WTC11 (cell line): ENCODE measurements at places on chromosomes 12 and 14. TPM values are rescaled to one million over a fixed set of nuclear protein-coding genes. Genes with fewer than 3 reads are reported as not detected.
A peak's percentile ranks its signal among the peaks of the same experiment; 100 is the strongest.

HOXC4 gene
- total RNA-seq: 0.14 to 0.46 TPM (median 0.30 TPM) in 3 replicates

DNA sequence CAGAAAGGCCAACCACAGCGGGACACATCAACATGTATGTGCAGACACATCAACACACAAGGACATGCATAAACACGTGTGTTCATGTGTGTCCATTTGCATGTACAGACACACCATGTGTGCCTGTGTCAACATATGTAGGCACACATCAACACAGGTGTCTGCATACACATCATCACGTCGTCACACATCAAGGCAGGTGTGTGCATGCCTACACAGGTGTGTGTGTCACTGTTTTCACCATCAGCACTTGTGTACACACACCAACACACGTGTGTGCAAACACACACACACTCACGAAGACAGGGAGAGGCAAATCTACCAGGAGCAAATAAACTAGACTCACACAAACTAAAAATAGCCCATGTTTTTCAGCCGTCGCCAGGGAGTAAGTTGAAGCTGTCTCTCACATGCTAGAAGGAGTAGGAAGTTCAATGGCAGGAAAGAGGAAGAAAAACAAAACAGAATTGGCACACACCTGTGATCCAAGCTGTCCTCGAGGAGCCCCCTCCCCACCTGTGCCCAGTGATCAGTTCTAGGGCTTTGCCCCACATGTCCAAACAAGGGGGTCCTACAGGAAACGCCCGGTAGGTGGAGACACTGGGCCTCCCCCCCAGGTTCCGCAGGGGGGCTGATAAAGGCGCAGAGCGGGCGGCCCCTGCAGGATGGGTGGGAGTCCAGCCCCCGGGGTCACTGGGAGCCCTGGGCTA is 7.4 kb downstream of the SCARB1 start:
- DNase-seq: no peak

NEMF gene
- total RNA-seq: 50.1 to 51.2 TPM (median 50.1 TPM) in 3 replicates

ADAM20 gene
- total RNA-seq: 0.25 to 0.50 TPM (median 0.37 TPM) in 3 replicates

ARL1 gene
- total RNA-seq: 67.8 to 72.3 TPM (median 68.3 TPM) in 3 replicates

GRCh38 chr12:91267039-91267438 is 84.4 kb upstream of the DCN start:
- DNase-seq: no peak

CCDC38 gene
- 0.07 TPM in 1 of 3 replicates, not detected in the others for total RNA-seq

GRCh38 chr14:64727551-64728071 is 23.4 kb downstream of the PLEKHG3 start:
- DNase-seq: peak; percentile 7

ACSS3 gene
- total RNA-seq: 18.6 to 20.7 TPM (median 20.2 TPM) in 3 replicates

- DNase-seq: no peak
Observed at GRCh38 chr12:132056951-132057350, 87.2 kb downstream of the DDX51 start.

GRCh38 chr12:24649209-24649608 is 299.7 kb downstream of the BCAT1 start:
- DNase-seq: no peak

- DNase-seq: no peak
Observed at GRCh38 chr12:62657363-62657632, 190.7 kb downstream of the MON2 start.

- no peak for DNase-seq
Observed at GRCh38 chr12:103494734-103495468, 867 bp downstream of the C12orf42 start.

CATSPERB gene
- 0.11 TPM in 2 of 3 replicates, not detected in the other for total RNA-seq

RFX4 gene
- 0.14 to 0.26 TPM in 2 of 3 replicates, not detected in the other for total RNA-seq

BEST3 gene
- not detected in 3 replicates for total RNA-seq

GRCh38 chr12:80714055-80714454 is 2.7 kb upstream of the MYF5 start:
- DNase-seq: peak; percentile 55

DNA sequence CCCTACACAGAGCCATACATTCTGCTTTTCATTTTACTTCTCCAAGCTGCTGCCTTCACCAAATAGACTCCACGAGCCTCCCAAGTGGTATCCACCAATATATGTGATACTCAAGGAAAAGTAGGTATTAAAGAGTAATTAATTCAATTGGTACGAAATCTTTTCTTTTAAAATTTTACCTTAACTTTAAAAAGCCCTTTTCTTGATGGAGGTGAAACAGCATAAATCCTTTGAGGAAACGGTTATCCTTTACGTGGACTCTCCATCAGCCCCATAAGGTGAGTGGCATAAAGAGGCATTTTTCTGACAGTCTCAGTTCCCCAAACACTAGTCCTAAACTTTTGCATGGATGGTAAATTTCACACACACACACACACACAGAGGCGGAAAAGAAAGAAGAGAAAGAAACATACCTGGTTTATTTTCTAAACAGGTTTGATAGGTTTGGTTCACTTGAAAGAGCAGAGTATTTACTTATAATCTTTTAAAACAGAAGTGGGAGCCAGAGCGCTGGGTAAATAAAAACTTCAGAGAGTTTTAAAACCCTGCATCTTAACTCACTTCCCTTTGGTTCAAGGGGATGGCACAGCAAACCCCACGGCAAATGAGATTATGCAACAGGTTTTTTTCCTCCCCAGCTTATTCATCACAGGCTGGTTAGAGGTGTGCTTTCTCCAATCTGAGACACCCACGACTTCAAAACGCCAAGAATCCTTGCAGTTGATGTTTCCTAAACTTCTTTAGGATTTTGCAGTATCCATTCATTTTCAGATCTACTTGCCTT is 1.9 kb downstream of the DUSP16 start:
- DNase-seq: no peak

LRTM2 gene
- total RNA-seq: 0.30 to 0.66 TPM (median 0.34 TPM) in 3 replicates

DNA sequence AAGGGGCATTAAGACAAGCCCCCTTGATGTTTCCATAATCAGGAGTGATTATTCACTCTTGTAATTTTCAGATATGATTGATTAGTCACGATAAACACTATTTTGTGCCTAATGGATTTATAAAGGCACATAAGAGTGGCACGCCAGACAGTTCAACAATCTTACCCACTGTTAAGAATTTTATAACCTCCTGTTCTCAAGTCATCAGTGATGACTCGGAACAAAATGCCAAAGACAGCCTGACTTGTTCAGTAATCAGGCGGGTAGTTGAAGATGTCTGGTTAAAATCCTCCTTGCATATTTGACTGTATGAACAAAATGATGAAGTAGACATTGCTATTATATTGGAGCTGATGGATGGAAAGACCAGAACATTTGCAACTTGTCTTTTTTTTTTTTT is 212.1 kb upstream of the RMST start:
- no peak for DNase-seq

EIF2S3B gene
- 0.55 to 1.0 TPM (median 0.69 TPM) in 3 replicates for total RNA-seq

DNA sequence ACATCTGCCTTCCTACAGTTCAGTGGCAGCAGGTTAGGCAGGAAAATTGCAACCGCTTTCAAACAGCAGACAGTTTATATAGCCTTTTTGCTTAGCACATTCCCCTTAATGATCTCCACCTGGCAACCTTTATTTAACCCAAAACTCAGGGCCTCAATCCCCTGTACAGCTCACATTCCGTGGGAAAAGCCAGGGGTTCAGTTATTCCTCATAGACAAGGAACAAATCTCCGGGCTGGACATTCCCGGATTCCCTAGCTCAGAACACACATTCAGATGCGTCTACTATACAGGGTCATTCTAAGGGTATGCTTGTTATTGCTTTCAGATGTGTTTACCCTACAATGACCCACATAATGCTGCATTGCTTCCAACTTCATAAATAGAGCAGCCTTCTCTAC is 73.8 kb upstream of the DCN start:
- no peak for DNase-seq

DNA sequence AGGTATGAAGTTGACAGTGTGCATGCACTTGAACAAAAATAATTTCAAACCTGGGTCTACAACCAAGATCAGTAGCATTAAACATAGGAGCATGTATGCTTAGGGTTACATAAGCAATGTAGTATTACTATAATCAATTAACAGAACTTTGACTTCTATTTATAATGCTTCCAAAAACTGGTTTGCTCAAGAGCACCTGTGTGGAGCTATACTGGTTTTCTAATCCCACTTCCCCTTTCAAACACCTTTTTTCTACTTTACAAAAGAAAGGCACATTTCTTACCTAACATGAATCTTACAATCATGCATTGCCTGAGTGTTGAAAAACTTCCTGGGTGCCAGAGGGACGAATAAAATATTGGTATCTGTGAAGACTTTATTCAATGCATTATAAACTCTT is 72.7 kb downstream of the EFCAB11 start:
- DNase-seq: no peak

NFE2 gene
- total RNA-seq: 2.4 to 3.0 TPM (median 3.0 TPM) in 3 replicates

- no peak for DNase-seq
Observed at GRCh38 chr12:76690921-76691700, 72.8 kb upstream of the ZDHHC17 start.

GRCh38 chr12:69468237-69469026 is 1.8 kb upstream of the FRS2 start:
- no peak for DNase-seq

DNA sequence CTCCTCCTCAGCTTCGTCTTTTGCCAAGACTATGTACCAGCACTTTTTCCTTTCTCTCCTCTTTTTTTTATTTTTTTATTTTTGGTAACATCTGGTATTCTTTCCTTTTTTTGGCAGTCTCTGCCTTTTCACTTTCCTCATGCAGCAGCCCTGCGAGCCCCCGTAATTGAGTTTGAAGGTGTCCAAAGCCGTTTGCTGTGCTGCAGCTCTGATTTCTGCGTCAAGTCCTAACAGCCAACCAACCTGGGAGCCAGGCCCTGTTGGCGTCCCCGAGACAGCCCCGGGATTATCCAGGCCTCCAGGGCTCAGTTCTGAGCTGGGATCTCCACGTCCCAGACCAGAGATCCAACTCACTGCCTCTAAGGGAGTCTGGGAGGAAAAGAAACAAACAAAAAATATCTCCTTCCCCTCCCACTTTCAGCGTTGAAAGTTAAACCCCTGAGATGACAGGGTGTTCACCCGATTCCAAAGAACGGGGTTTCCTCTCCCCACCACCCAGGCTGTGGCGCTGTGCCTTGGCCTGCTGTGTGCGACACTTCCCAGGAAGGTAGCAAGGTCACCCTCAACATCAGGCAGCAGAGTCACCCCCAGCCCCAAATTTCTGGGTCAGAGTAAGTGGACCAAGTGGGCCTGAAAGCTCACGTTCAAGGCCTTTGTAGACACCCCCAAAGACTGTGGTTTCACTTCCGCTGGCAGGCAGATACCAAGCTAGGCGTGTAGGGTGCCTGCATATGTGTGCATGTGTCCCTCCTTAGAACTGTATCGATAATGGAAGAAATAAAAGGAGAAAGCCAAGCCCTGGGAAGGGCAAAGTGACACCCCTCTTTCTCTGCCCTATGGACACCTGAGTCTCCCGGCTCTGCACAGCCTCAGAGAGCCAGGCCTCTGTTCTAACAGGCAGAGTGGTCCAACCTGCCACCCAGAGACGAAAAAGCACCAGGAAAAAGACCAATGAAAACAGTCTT is 11.1 kb downstream of the BCL11B start:
- DNase-seq: no peak

KLRC2 gene
- not detected in 3 replicates for total RNA-seq

DNA sequence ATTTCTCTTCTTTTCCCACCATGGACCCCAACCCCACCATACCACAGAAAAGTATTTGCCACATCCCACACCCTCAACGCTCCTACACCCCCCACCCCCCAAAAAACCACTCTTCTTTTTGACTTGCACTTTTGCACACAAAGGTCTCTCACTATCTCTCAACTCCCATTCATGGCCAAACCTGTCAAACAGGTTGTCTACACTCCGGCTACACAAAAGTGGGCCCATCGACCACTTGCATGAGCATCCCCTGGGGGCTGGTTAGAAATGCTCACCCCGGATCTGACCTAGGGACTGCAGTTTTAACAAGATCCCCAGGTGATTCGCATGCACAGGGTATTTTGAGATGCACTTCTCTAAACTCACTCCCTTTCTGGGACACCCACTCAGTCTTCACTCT is 248.2 kb downstream of the DPF3 start:
- no peak for DNase-seq

KRT3 gene
- total RNA-seq: not detected in 3 replicates

DNA sequence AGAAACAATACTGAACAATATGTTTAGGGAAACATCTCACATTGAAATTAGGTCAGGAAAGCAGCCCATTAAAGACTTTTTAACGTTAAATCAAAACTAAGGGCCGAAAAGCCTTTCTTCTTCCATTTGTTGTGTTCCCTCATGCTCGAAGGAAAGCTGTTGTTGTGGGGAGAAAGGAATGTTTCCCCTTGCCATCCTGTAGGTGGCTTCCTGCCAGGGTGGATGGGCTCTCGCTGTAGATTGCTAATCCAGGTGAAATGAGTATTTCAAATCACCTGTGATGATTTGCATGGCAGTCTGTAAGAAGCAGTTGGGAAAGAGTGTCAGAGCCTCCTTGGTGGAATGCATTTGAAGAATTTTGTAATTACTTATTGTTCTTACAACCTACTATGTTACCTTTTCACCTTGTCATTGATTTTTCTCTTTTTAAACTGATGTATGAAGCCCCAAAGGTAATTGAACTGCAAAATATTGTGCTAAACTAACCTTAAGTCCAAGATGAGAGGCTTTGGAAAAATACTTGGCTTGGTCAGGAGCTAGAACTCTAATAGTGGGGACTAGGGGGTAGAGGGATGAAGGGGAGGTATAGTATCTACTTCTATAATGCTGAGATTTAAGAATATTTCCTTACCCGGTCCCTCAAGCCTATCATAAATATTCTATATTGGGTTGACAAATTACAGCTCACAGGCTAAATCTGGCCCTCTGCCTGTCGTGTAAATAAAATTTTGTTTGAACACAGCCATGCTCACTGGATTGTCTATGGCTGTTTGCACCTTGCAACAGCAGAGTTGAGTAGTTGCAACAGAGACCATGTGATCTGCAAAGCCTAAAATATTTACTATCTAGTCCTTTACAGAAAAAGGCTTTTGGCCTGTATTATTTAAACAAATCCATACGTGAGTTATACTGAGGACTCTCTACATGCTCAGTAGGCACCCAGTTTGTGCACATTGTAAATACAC is 7.7 kb upstream of the DCP1B start:
- DNase-seq: peak; percentile 27

DNA sequence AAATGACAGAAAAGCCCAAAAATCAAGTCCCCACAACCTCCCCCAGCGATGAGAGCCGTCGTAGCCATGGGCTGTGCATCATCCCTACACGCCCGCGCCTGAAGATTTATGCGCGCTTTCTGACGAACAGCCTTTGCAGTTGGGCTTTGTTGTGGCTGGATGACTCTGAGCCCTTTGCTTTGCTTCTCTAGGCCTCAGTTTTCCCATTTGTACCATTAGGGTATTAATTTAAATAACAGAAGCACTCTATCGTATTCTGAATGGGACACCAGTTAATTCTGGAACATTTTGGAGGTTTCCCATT is 24.2 kb downstream of the SFSWAP start:
- no peak for DNase-seq

GRIP1 gene
- 16.7 to 29.0 TPM (median 22.5 TPM) in 3 replicates for total RNA-seq

GRCh38 chr12:77377622-77378021 is 312.3 kb upstream of the E2F7 start:
- no peak for DNase-seq
